ENCODE measurements at places on chromosomes 1 and 21. TPM values are rescaled to one million over a fixed set of nuclear protein-coding genes. Genes with fewer than 3 reads are reported as not detected.

- DNase-seq: no peak
These were observed 3.9 kb upstream of the HAO2 start for GRCh38 chr1:119364640-119365039.

DNA sequence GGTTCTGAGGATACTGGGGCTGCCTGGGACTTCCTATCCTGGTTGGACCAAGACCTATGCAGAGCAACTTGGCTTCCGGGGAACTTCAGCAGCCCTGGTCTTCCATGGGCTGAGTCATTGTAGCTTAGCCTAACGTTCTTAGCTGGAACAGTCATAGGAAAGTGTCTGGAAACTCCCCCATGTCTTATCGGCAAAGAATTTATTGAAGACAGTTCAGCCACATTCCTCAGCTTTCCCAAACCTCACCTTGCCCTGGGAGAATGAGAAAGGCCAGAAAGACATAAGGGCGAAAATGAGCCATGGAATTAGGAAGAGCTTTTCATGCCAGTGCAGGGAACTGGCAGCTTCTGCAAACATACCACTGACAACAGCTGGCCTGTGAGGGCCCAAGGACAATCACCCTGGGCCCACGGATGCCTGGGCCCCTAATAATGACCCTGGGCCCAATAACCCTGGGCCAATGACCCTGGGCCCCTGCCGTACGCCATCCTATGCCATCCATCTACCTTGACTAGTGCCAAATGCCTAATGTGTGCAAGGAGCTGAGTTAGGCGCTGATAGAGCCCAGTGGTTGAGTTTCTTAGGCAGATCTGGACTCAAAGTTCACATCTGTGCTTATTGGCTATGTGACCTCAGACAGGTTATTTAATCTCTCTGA, 114.4 kb upstream of the GADD45A start:
- DNase-seq: peak; percentile 83

The GPR25 gene
- not detected for polyA plus RNA-seq

DNA sequence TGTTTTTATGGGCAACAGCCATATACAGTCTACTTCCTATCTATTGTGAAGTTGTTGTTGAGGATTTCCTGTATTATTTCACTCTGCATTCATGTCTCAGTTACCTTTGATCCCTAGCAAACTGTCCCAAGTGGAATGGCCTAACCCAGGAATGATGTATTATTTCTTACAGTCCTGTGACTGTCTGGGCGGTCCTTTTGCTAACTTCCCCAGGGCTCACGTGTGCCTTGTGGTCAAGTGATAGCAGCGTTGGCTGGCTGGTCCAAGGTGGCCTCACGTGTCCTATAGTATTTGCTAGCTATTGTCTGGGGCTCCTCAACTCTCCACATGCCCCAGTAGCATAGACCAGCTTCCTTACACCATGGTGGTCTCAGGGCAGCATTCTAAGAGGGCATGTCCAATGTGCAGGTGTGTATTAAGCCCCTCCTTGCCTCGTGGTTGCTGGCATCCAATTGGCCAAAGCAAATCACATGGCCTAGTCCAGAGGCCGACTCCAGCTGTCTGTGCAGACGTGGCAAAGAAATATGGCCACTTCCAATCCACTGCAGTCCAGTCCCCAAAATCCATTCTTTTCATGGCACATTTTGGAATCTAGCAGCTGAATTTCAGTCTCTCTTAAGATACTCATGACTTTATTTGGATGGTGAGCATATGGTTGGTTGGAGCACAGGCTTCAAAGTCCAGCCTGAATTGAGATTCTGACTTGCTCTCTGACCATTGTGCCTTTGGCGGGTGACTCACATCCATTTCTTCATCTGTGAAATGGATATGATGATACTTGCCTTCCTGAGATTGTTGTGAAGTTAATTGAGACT, 94.1 kb downstream of the GALNT2 start:
- DNase-seq: no peak

The NGF gene
- 1.6 TPM for polyA plus RNA-seq

The XCL2 gene
- not detected for polyA plus RNA-seq

The LAMC1 gene
- polyA plus RNA-seq: 106 TPM

DNA sequence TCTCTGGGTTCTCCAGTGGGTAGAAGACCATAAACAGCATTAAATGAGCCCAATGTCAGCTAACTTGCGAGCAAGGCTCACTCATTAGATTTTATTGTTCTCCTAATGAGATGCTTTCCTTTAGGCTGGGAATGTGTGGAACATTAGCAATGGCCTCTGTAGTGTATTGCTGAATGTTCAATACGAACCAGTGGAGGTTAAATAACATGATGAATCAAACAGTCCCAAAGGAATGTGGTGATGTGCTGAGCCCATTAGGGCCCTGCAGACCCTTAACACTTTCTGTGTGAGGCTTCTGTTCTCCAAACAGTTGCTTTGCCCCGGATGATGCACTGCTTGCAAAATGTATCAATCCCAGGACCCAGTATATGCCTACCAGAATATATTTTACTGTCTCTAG, 225.5 kb downstream of the ATG4C start:
- DNase-seq: no peak

- no peak for DNase-seq
These were observed 120.7 kb upstream of the SOD1 start for GRCh38 chr21:31538816-31539215.

Measured in A549 (cell line).